Retinal pigment epithelial cell (primary cell): ENCODE measurements at places on chromosomes 12 and 14.

DNA sequence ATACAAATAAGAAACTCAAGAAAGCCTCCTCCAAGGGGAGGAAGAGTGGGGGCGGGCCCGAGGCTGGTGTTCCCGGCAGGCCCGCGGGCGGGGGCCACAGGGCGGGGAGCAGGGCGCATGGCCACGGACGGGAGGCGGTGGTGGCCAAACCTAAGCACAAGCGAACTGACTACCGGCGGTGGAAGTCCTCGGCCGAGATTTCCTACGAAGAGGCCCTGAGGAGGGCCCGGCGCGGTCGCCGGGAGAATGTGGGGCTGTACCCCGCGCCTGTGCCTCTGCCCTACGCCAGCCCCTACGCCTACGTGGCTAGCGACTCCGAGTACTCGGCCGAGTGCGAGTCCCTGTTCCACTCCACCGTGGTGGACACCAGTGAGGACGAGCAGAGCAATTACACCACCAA is 8.7 kb downstream of the DACT1 start:
- no peak for DNase-seq

DNA sequence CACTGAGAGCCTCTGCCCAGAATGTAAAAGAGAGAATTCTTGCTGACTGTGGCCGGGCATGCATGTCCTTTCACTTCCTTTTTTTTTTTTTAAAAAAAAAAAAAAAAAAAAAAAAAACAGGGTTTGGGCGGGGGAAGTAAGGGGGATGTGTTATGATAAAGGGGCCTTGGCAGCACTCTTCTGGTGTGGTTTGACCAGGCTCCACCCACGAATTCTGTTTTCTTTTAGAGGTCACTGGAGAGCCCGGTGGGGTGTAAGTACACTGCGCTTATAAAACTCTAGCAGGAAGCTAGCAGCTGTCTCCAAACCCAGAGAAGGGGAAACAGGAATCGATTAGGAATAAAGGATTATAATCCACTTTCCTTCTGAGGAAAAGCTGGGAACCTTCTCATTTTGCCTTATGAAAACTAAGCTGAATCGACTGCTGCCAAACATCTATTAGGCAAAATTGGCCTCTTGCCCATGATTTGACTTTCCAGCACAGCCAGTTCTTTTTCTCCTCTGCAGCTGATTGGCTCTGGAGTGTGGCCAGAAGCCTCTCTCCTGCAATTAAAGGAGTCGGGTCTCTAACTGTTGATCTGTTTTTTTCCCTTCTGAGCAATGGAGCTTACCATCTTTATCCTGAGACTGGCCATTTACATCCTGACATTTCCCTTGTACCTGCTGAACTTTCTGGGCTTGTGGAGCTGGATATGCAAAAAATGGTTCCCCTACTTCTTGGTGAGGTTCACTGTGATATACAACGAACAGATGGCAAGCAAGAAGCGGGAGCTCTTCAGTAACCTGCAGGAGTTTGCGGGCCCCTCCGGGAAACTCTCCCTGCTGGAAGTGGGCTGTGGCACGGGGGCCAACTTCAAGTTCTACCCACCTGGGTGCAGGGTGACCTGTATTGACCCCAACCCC is 27.7 kb upstream of the HIGD1C start:
- peak; percentile 83 for DNase-seq

- DNase-seq: no peak
Observed at GRCh38 chr12:57569858-57570257, 20.0 kb downstream of the KIF5A start.

DNA sequence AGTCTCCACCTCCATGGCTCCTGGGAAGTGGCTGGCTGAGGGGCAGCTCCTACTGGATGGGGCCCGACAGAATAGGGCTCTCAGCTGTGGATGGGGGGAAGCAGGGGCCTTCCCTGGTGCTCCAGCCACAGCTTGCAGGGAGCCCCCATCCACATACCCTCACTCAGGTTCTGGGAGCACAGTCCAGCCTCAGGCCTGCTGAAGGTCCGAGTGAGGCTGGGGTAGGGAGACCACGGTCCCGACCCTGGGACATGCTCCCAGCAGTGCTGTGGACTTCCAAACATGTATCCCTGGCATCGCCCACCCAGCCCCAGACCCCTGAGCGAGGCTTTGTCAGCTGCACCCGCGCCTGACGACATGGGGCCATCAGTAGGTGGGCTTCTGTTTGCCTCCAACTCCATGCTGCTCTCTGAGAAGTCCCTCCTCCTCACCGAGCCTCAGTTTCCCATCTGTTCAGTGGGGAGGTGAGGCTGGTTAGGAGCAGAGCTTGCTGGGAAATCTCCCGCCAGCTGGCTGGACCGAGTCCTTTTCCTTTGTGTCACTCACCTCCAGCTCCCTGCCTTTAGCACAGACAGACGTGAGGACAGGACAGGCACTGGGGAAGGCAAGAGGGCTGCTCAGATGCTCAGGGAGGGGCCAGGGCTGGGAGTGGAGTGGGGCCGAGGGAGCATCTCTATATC is 9.1 kb upstream of the ATG101 start:
- no peak for DNase-seq

- DNase-seq: no peak
Observed at GRCh38 chr12:76259660-76260389, 88.4 kb downstream of the BBS10 start.

DNA sequence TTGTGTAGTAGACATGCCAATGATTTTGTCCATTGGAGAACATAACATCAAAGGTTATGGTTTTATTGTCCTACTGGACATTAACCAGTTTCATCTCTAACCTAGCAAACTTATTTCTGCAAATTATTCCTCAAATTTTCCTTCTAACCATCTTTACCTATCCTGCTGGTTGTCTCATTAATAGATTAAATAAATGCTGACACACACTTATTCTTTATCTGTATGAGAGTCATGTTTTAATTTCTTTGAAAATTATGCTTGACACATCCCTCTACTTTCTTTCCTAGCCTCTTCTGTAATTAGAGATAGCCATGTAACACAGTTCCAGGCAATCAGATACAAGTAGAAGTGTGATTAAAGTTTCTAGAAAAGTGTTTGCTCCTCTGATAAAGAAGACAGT is 98.9 kb downstream of the RPS29 start:
- DNase-seq: no peak
